NAMALWA (cell line): ENCODE measurements at places on chromosomes 7 and 10.

DNA sequence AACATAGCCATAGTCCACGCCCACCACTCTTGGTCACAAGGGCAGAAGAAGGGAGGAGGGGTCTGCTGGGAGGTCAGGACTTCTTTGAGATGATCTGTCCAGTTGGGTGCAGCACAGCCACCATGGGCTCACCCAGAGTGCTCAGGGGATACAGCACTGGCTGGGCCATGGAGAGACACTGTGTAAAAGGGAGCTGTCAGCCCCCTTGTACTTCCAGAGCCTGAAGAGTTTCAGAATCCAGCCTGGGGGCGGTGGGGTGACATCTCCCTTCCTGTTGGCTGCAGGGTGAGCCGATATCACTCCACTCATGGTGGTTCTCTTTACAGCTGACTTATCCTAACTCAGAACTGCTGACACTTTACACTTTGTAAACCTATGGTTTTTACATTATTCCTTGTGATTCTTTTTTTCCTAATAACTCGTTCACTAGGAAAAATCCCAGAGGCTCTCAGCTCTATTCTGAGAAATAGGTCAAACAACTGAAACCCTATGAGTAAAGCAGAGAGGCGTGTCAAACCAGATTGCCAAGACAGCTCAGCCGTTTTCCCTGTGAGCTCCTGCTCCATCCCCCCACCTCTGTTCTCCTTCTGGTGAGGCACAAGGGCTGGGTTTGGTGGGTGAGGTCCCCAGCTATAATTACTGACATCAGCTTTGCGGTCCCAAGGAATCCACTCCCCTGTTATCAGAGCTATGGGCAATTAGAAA is 3.2 kb upstream of the MRPS24 start:
- no peak for DNase-seq

- DNase-seq = peak; percentile 78
These were observed 65.2 kb downstream of the GOLGA7B start for GRCh38 chr10:97914837-97915211.

DNA sequence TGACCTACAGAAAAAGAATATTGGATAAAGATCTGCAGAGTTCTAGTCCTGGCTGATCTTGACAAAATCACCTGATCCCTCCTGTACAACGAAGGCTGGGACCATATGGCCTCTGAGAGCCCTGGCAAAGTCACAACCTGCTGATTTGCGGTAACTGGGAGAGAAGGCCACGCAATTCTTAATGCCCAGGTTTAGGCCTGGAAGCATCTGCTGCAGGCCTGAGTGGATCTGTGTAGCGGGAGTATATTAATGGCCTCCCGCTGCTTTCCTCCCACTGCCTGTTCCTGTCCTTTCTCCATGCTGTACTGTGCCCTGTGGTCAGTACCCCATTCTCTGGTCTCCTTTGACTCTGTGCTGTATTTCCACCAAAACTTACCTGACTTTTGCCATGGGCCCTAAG is 24.2 kb downstream of the AKR1B1 start:
- no peak for DNase-seq

DNA sequence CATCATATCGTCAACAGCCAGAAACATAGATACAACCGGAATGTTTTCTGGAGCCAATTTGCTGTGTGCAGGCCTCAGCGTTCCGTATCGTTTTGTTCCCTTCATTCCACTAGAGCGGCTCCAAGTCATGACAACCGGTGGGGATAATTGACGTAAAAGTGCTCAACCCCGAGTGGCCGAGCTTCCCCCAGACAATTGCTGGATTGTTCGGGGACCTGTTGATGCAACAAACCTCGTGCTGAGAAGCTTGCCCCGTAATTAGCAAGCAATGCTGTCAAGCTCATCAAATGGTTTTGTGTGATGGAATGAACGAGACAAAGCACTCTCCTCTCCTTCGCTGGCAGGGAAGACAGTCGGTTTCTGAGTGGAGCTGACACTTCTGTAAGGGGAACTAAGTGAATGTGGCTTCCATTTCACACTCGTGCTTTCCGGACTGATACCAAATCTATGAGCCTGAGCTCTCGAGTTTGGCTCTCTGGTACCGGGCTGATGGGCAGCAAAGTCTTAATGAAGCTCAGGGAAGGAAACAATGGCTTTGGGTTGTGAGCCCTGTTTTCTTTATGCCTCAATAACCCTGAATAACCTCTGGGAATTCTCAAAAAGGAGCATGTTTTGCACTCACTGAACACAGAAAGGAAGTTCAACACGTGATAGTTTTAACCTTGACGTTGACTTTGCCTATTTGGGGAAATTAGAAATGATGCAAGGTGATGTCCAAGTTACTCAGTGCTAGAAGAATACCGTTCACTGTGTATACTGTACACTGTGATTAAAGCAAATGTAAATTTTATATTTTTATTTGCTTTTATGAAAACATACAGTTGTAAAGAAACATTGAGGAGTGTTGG is 220.5 kb downstream of the BAMBI start:
- DNase-seq = peak; percentile 5

DNA sequence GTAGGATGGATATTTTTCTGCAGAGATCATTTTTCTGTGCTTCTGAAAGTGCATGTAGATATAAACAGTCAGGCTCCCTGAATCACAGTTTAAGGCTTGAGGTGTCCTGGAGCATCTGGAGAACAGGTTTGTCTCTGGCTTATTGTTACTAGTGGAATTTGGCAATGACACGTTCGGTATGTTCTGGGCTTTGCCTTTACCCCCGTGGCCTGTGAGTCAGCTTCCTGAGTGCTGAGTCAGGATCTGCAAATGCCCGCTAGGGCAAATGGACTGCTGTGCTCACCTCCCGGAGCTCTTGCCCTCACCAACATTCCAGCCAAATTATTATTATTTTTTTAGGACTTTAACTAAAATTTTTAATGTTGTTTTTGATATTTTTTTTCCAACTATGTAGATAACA is 192.5 kb upstream of the PRSS1 start:
- no peak for DNase-seq

GRCh38 chr10:106226142-106226541 is 938.4 kb downstream of the SORCS1 start:
- no peak for DNase-seq

GRCh38 chr10:32600317-32600716 is 154.4 kb downstream of the CCDC7 start:
- no peak for DNase-seq

DNA sequence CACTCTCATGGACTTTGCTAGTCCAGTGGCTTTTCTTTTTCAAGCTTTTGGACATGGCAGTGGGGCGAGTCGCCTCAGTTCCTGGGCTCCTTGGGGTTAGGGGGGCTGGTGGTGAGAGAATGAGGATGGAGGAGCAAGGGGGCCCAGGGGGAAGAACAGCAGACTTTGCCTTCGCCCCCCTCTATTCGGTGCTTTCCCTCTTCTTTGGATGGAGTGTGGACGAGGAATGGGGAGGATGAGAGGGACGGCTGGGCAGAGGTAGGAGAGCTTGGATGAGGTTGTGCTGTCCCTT is 255 bp downstream of the MAGI2 start:
- DNase-seq = no peak

- DNase-seq = no peak
These were observed 96.7 kb downstream of the SEMA3D start for GRCh38 chr7:85090143-85090542.

- DNase-seq = peak; percentile 61
These were observed 44.9 kb downstream of the POLR1F start for GRCh38 chr7:19663816-19664462.

GRCh38 chr7:55242613-55243012 is 122.5 kb upstream of the LANCL2 start:
- no peak for DNase-seq

DNA sequence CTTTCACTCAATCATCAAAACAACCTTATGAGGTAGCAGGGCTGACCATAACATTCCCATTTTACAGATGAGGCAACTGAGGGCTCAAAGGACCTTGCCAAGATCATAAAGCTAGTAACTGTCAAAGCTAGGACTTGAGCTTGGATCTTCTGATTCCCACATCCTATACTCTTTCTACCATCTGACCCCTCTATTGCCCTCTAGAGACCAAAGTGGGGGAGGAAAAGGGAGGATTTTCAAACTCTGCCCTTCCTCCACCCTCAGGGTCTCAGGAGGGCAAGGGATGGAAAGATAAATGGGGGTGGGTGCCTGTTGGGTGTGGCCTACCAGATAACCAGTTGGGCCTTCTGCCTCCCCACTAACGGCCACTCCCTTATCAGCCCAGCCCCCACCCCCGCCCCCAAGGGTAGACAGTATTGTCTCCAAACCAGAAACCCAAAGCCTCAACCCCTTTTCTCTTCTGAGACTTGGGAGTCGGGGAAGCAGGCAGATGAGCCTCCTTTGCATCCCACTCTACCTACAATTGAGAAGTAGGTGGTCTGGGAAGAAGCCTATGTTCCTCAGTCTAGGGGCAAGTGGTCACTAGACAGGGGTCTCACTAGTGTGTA is 7.9 kb downstream of the LDB1 start:
- DNase-seq = no peak

DNA sequence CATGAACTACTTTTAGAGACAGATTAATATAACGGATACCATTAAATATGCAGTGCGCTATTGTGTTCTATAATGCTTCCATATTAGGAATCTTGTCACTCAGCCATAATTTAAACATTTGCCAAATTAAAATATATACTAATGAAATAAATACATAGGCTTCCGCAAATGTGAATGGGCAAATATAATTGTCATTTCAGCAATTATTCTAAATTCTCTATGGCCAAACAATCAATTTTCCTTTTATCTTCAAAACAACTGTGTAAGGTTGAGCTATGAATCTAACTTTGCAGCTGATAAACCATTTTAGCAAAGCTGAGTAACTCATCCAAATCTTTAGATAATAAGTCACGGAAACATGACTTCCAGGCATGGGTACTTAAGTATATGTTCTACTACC is 20.7 kb upstream of the TSPAN13 start:
- DNase-seq = no peak

DNA sequence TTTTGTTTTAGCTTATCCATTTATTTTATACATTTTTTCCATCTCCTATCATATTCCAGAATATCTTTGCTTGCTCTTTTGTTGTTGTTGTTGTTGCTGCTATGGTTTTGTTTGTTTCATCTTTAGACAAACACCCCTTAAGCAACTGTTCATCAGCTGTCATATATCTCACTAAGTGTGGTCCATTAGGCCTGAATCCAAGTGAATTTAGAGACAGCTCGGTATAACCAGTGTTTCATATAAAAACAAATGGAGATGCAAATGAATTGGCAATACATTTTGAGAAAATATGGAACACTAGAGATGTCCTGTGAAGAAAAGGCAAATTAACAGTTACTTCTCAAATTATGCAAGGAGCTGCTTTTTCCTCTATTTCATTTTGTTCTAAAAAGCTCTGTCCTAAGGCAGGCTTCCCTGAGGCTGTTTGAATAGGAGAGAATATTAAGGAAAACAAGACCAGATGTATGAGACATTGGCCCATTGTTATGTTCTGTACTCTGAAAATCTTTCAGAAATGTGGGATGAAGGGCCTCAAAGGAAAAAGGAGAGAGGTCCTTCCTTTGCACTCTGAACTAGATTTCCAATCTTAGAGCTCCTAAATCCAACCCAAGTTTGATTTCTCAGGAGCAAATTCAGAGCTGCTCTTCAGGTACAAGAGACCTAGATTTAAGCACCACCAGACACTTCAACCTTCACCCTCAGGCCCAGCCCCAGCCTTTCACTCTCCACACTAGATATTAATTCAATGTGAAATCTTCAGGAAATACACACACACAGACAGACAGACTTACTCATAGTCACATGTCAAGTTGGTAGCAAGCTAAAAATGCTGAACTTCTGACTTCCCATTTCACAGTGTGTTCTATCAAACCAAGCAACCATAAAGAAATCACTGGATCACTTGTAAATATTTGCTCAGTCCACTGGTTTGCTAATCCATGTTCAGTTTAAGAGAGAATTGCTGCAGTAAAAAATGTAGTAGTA is 5.4 kb downstream of the TFEC start:
- no peak for DNase-seq

- DNase-seq = no peak
These were observed 9.5 kb downstream of the MNX1 start for GRCh38 chr7:157000741-157001653.

GRCh38 chr7:50594734-50595485 is 29.7 kb upstream of the DDC start:
- DNase-seq = no peak

DNA sequence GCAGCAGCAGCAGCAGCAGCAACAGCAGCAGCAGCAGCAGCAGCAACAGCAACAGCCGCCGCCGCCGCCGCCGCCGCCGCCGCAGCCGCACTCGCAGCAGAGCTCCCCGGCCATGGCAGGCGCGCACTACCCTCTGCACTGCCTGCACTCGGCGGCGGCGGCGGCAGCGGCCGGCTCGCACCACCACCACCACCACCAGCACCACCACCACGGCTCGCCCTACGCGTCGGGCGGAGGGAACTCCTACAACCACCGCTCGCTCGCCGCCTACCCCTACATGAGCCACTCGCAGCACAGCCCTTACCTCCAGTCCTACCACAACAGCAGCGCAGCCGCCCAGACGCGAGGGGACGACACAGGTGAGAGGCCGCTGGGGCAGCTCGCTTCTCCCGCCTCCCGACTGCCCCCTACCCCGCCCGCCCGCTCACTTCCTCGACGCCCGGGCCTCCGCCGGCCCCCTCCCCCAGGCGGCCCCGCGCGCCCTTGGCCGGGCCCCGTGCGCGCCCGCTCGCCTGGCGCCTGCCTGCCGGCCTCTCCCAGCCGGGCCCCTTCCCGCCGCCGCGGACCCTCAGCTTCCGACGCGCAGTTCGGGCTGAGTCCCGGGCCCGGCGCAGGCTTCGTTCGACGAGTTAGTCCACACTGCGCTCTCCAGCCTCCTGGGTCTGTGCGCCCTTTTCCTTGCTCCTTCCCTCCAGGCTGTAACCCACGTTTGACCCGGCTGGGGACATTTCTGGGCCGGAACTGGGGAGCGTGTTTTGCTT is 882 bp downstream of the DLX6 start:
- DNase-seq = no peak

GRCh38 chr7:725223-726005 is 1.1 kb upstream of the DNAAF5 start:
- no peak for DNase-seq

DNA sequence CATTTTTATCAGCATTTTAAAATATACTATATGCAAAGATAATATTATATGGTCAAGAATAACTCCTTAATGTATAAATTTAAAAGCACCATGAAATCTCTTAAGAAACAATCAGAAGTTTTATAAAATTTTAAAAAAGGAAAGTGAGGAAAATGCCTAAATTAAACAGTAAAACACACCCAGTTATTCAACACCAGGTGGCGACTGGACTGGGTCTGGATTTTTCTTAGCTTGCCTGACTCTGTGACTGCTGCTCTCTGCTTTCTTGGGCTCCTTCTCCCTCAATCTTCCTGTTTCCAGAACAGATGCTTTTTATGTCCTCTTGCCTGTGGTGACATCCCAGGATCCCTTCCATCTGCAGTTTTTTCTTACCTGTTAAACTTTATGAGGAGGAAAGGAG is 200.3 kb downstream of the BICC1 start:
- DNase-seq = peak; percentile 6

- DNase-seq = no peak
These were observed 229.5 kb upstream of the ADARB2 start for GRCh38 chr10:1966712-1967376.

DNA sequence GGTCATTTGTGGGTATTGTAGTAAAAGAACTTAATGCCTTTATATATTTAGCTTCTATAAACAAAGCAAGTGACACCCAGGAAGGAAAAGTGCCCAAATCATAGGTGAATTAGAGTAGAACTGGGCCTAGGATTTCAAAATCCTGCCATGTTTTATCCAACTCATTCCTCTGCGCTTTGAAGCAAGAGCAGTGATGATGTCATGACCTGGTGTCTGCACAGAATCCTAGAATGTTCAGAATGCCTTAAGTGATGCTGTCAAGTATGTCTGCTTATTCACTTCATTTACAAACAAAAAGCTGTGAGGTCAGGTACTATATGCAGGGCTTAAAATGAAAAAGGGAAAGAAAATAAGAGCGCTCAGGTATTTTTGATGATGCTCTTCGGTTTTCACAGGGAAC is 737.2 kb upstream of the ANKRD30A start:
- DNase-seq = no peak

GRCh38 chr10:132104471-132105301 is 38.9 kb downstream of the JAKMIP3 start:
- DNase-seq = no peak
